ENCODE measurements at places on chromosomes 4 and X.

GRCh38 chr4:57373991-57374390, 263.8 kb upstream of the IGFBP7 start:
- DNase-seq, result no peak

DNA sequence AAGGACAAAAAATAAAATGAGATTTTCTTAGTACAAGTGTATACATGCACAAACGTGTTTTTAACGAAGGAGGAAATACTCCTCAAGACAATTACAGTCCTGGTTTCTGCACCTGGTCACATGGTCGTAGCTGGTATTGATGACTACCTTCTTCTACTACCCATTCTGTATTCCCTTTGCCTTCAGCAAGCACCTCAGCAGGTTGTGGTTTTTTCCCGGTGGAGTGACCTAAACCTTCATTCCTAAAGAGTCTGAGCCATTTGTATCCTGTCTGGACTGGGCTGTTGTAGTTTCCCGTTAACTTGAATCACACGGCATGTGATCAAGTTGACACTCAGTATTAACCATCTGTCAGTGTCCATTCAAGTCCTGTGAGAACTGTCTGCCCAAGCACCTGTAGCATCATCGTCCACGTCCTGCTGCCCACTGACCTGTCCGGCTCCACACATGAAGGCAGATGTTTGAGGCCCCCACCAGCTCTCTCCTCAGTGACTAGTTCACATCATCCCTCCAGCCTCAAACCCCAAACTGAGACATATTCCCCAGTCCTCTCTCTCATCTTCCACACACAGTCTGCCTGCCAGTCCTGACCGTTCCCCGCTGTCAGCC, 31.1 kb upstream of the TBC1D14 start:
- DNase-seq, result no peak

GRCh38 chrX:118726887-118727685, at the start of gene IL13RA1:
Gene IL13RA1, plus strand, starts transcription at chrX:118727606. Its CDS starts 33 bp downstream, at chrX:118727639.
- DNase-seq, result peak; percentile 82

- no peak for DNase-seq
These were observed 47.8 kb upstream of the DUSP21 start for GRCh38 chrX:44795945-44796450.

GRCh38 chr4:25031077-25031621, 403 bp upstream of the LGI2 start:
- no peak for DNase-seq

DNA sequence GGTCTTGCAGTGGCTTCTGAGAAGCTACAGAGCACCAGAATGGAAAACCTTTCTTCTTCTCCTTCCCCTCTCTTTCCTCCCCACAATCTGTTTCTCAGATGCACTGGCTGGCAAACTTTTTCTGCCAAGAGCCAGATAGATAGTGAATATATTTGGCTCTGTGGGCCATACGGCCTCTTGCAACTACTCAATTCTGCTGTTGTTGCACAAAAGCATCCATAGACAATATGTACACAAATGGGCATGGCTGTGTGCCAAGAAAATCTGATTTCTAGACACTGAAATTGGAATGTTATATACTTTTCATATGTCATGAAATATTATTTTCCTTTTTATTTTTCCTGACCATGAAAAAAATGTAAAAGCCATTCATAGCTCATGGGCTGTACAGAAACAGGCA, 3.1 kb downstream of the PHEX start:
- DNase-seq, result no peak

GRCh38 chrX:16992951-16993350, 46.5 kb downstream of the REPS2 start:
- no peak for DNase-seq

GRCh38 chrX:9609499-9609898, 144.6 kb downstream of the TBL1X start:
- DNase-seq, result no peak

- DNase-seq, result no peak
These were observed 27.9 kb upstream of the SPP1 start for GRCh38 chr4:87947381-87948160.

DNA sequence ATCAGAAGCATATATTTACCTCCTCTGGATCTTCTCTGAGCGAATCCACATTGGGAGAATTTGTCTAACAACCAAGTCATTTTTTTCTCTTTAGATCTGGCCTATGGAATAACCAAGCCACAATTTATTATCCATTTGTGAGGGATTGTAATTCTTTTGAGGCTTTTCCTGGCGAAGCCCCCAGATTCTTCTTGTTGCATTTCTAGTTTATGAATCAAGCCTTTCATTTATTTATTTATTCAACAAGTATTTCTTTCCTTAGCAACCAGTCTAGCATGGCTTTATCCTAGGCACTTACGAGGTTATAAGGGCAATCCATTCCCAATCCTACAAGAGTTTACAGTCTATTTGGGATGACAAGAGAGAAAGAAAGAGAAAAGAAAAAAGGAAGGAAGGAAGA, 18.4 kb upstream of the FNIP2 start:
- no peak for DNase-seq

GRCh38 chr4:184514121-184514988, 40.0 kb upstream of the IRF2 start:
- DNase-seq, result no peak

GRCh38 chrX:69024931-69025330, 140.3 kb downstream of the PJA1 start:
- peak; percentile 5 for DNase-seq

Measured in LoVo (cell line).